Ammon's horn (tissue), 1 donor: ENCODE measurements at places on chromosomes 11 and 22.
A peak's percentile ranks its signal among the peaks of the same experiment; 100 is the strongest.

- DNase-seq, result no peak
Observed at GRCh38 chr11:119501777-119502405, 78.9 kb upstream of the THY1 start.

DNA sequence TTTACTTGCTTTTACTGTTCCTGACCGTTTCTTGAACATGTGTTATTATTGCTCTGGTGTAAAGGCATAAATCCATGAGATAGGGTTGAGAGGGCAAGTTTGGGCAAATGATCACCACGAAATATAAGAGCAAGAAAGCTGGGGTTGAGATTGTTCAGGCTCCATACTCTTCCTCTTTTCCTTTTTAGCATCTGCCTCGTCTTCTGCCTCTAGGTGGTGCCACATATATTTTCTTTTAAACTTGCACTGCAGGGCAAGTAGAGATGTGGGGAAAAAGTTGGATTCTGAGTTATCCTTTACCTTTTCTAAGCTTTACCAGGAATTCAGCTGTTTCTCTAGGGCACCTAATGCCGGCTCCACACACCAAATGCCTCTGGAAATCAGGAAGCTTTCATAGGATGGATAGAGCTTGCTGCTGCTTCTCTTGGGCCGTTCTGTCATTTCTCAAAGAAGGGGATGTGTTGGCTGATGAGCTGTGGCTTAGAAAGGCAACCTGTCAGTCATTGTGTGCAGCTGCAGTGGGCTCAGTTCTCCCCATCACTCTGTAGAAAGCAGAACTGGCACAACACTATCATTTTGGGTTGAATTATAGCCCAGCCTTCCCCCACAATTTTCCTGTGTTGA is 98.2 kb downstream of the LDLRAD3 start:
- DNase-seq, result peak; percentile 35

DNA sequence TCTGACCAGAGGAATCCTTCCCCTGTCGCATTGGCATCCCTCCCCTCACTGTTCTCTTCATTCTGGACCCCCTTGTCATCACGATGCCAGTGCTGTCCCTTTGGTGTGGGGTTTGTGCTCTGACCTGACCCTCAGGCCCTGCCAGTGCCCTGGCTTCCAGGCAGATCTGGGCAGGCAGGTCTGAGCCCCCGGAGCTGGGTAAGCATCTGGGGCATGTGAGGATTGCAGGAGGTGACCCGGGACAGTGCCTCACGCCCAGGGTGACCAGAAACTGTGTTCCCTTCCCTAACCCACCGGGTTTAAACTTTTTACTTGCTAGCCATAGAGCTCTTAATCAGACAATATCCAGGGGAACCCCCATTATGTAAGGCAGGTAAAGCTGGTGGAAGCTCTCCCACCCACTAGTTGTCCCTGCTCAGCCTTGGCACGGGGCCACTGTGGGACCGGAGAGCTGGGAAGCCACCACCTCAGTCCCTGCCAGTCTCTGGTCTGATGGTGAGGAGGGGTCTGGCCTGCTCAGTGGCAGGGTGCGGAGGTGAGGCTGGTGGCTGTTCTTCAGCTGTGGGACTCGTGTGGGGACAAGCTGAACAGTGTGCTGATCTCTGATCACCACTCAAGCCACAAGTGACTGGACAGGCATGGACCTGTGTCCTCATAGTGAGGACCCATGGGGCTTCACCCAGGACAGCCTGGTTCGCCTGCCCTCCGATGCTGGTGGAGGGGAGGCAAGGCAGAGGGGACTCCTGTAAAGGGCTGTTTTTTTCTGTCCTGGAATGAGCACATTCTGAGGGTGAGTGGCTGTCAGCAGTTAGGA is 38.0 kb downstream of the BCR start:
- DNase-seq, result no peak

GRCh38 chr11:103842191-103842590 is 194.2 kb upstream of the DDI1 start:
- no peak for DNase-seq

DNA sequence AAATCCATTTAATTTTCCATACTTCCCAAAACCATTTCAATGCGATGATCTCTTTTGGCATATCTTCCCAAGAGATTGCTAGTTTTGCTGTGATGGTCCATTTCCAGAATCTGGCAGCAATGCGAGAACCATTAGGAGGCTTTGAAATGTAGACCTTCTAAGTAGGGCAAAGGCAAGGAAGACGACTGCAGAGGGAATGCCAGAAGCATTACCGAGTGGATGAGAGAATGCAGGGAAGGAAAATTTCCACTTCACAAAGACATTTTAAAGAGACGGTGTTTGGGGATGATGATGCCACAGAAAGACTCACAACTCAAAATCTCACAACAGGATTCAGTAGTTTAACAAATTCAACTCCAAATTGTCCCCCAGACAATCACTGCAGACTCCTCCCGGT is 471 bp upstream of the CEP126 start:
- DNase-seq, result peak; percentile 14

GRCh38 chr11:110986016-110986415 is 259.5 kb upstream of the POU2AF2 start:
- DNase-seq, result no peak

DNA sequence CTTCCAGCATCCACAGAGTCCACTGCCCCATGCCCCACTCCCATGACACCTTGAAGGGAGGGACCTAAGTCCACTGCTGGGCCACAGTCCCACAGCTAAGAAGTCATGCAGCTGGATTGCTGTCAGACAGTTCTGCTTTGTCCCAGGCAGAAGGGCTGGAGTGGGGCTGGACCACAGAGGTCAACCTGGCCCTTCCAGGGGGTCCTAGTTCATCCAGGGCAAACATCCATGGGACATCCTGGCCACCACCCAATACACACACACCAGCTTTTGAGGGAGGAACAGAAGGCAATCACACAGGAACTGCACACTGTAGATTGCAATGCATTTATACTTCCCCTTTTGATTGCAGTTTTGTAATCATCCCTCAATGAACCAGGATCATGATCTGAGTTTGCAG is 11.3 kb upstream of the APOL4 start:
- no peak for DNase-seq

GRCh38 chr11:114262681-114263512 is 33.3 kb upstream of the NNMT start:
- DNase-seq, result peak; percentile 83

GRCh38 chr11:114047327-114047726 is 12.2 kb upstream of the ZBTB16 start:
- DNase-seq, result no peak

DNA sequence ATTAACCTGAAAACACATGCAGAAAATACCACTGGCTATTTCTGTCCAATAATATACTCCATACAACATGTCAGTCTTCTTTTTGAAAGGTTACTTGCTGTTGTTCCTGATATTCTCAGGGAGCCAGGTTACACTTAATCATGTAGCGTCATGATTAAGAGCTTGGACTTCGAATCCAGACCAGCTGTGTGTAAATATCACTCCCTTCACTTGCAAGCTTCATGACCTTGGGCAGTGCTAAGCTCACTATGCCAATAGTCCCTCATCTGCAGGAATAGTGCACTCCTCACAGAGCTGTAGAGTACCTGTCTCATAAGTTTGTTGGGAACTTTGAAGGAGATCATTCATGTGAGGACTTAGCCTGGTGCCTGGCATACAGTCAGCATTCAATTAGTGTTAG is 1.9 kb downstream of the HTR3B start:
- no peak for DNase-seq

DNA sequence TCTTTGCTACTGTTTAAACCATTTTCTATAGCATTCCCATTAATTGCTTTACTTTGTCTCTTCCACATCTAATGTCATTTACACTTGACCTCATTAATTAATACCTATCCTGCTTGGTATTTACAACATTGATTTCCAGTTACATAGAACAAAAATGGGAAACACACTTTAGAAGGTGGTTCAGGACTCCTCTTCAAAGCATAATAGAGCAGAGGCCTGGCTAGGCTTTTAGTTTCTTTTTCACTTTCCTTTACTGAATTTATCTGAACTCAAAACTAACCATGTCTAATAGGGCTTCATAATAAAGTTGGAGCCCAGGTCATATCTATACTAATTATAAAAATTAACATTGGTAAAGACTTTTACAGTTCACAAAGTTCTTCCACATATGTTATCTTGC is 648.0 kb upstream of the KIRREL3 start:
- no peak for DNase-seq

DNA sequence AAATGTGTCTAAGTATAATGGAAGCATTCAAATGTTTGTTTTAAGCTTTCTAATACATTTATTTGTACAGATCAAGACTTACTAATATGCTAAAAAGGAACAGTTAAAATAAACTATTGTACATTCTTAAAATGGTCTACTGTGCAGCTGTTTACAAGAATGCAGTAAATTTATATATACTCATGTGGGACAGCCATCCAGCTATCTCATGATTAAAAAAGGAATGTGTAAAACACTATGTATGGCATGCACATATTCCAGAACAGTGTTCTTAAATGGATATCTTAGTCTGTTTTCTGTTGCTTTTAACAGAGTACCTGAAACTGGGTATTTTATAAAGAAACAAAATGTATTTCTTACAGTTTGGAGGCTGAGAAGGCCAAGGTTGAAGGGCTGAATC is 30.2 kb upstream of the CSTF3 start:
- no peak for DNase-seq

DNA sequence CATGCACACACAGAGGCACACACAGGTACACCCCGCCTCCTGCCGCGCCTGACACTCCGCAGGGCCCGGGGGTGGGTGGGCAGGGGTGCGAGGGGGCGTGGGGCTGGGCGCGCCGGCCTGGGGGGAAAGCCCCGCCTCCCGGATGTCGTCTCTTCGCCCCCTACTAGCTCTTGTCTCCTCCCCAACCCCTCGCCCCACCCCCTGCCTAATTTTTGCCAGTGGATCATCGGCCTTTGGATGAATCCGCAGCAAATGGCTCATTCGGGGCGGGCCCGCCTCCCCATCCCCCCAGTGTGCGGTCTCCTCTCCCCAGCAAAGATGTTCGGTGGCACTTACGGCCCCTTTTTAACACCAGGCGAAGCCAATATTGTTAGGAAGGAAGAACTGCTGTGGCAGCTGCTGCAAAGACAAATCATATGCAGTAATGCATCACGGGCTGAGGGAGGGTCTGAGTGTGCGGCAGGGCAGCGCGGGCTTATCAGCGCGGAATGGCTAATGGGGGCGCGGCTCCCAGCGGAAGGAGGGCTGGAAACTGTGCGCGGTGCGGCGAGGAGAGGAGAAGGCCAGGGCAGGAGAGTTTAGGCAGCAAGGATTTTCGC is 13.4 kb upstream of the NECTIN1 start:
- no peak for DNase-seq

GRCh38 chr11:58577555-58578135 is 1.2 kb upstream of the ZFP91 start:
- DNase-seq, result no peak

GRCh38 chr11:76266286-76267100 is 60.2 kb upstream of the WNT11 start:
- no peak for DNase-seq

DNA sequence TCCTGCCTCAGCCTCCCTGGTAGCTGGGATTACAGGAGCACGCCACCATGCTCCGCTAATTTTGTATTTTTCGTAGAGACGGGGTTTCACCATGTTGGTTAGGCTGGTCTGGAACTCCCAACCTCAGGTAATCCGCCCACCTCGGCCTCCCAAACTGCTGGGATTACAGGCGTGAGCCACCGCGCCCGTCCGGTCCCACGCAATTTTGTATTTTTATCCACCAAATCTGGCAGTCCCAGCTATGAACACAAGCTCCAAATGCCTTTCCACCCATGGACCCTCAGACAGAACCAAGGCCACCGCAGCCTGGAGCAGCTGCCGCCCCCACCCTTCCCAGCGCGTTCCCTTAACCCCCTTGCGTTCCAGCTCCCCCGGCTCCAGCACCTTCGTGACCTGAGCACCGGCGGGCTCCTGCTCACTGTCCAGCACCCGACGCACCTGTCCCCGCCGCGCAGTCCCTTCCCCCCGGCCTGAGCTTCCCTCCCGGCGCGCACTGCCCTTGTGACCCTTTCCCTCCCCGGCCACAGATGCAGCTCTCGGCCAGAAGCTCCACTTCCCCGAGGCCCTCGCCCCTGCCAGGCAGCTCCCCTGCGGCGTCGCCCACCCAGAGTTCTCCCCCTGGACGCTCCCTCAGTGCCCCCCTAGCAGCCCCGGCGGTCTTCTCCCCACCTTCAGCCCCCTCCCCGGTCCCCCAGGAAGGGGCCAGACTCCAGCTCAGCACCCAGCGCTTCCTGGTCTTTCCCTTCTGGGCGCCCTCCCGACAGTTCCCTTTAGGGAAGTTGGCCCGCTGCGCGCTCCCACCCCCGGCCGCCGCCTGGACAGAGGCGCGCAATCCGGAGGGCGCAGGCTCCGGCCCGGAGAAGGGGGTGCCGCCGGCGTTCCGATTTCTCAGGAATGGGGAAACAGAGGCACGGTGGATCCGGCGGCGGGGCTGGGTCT is 5.6 kb upstream of the ZBED4 start:
- DNase-seq, result no peak

GRCh38 chr11:118938491-118939403 is 13.0 kb upstream of the BCL9L start:
- DNase-seq, result no peak

DNA sequence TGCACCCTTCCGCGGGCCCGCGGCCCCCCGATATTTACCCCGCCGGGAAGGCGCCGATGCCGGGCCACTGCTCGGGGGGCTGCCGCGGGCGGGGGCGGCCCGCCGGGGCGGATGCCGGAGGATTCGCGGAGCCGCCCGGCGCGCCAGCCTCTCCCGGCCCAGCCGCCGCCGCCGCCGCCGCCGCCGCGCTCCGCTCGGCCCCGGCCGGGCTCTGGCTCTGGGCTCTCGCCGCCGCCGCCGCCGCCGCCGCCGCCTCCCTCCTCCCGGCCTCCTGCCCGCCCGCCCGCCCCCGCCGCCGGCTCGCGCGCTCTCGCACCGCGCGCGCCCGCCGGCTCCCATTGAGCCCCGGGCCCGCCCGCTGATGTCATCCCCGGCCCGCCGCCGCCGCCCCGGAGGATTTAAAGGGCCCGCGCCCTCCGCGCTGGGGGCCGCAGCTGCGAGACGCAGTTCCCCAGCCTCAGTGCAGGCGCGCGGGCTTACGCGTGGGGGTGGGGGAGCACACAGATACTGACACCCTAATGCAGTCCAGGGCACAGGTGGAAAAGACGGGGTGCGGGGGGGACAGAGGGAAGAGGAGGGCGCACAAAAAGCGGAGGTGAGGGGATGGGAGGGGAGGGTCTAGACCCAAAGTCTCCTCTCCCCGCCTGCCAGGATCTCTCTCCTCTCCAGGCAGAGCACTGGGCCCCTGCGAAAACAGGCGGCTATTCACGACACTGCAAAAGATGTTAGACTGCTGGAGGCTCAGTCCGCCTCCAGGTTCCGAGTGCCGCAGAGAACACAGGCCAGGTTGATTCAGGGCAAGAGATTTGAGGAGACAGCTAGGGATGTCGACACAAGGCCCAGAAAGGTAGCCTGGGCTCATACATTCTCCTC is at the start of gene CSNK1E:
Gene CSNK1E (minus strand): TSS at position 312 of the 873 bp plus-strand sequence. CDS start 3,276 bp downstream, outside the sequence.
- peak; percentile 80 for DNase-seq
